ENCODE measurements at places on chromosomes 4 and X. TPM values are rescaled to one million over a fixed set of nuclear protein-coding genes. Genes with fewer than 3 reads are reported as not detected.

P2RY8 gene
- not detected for total RNA-seq

HAUS7 gene
- total RNA-seq: 12.3 TPM

SAGE1 gene
- not detected for total RNA-seq

ANTXR2 gene
- total RNA-seq: 125 TPM

CWH43 gene
- not detected for total RNA-seq

IGSF1 gene
- not detected for total RNA-seq

MAGEA2 gene
- not detected for total RNA-seq

HSFX4 gene
- total RNA-seq: not detected

MAGEC3 gene
- not detected for total RNA-seq

DCAF8L2 gene
- not detected for total RNA-seq

DCAF12L2 gene
- under 0.01 TPM for total RNA-seq

EDA2R gene
- total RNA-seq: 12.8 TPM

LIMCH1 gene
- total RNA-seq: 0.17 TPM

TRMT10A gene
- total RNA-seq: 5.7 TPM

SLC34A2 gene
- not detected for total RNA-seq

CT45A9 gene
- not detected for total RNA-seq

UCHL1 gene
- 301 TPM for total RNA-seq

SHROOM3 gene
- 2.7 TPM for total RNA-seq

PDE5A gene
- 314 TPM for total RNA-seq
